T-helper 1 cell (primary cell): ENCODE measurements at places on chromosomes 7 and 10.
A peak's percentile ranks its signal among the peaks of the same experiment; 100 is the strongest.

GRCh38 chr10:93152136-93152535 lies 78.4 kb downstream of the CYP26A1 start:
- no peak for DNase-seq

DNA sequence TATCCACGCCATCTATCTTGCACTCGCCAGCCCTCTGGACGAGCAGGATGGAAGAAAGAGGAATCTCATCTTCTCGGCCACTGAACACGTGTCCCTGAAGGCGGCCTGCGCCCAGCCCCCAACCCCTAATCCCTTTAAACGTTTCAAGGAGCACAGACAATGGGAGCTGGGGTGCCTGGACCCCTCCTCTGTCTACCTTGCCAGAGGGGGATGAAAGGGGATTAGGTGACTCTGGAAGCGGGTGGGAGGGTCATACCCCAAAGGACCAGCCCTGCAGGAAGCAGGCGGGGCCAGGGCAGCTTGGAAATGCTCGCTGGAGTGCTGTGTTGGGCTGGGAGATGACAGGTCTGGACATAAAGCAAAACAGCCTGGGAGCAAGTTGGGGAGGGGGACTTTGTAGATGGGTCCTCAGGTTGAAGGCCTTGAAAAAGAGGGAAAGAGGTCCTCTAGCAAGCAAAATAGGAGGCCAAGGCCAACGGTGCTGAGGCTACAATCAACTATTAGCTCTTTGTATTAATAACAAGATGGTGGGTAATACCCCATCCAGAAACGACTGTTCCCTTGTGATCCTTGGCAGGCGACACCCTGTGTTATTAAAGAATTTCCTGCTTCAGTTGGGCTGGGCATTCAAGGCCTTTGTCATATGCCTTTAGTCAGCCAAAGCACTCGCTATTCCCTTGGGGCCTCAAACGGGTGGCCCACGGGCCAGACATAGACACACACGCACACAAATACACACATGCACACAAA lies 126.5 kb upstream of the UNC5B start:
- no peak for DNase-seq

DNA sequence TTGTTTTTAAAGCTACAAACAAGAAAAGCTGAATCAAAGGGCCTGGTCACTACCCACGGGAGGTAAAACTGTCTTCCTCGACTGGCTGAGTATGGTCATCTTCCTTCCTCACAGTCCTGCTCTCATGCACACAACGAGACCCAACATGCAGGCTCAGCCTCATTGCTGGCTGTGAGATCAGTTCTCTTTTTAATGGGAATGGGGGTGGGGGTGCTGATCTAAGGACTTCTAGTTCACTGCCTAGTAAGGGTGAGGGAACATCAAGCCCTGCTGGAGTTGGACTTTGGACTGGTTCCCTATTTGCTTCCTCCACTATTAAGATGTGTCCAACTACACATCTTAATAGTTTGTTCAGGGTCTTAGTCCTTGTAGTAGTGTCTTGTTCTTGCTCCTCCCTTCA lies 48.2 kb downstream of the ABCB4 start:
- DNase-seq = no peak

DNA sequence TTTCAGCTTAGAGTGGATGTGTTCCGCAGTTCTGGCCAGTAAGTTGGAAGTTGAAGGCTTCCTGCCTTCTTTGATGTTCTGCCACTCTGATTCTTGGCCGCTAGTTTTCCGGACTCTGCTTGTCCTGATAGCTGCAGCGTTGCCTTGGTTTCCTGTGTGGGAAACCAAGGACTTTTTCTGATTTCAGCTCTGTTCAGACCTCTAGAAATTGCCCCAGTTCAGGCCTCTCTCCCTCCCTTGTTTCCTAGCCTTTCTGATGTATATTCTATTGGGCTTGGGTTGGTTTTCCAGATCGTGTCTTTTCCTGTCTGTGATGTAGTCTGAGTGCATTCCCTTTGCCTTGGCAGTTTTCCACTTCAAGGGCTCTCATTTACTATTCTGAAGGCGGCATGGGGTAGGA lies 318.7 kb downstream of the BBS9 start:
- no peak for DNase-seq

DNA sequence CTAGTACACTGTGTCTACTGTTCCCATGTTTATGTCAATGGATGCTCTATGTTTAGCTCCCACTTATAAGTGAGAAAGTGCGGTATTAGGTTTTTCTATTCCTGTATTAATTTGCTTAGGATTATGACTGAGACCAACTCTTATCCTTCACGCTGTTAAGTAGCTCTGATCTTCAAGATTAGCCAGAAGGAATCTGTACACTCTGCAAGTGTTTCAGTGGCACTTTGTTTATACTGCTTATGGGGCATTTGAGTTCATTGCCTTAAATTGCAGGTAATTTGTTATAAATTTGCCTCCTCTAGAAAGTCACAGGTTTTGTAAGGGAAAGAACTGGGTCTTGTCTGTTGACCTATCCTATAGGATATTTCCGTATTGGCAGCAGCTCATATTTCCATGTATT lies 6.4 kb upstream of the ACSM6 start:
- no peak for DNase-seq

DNA sequence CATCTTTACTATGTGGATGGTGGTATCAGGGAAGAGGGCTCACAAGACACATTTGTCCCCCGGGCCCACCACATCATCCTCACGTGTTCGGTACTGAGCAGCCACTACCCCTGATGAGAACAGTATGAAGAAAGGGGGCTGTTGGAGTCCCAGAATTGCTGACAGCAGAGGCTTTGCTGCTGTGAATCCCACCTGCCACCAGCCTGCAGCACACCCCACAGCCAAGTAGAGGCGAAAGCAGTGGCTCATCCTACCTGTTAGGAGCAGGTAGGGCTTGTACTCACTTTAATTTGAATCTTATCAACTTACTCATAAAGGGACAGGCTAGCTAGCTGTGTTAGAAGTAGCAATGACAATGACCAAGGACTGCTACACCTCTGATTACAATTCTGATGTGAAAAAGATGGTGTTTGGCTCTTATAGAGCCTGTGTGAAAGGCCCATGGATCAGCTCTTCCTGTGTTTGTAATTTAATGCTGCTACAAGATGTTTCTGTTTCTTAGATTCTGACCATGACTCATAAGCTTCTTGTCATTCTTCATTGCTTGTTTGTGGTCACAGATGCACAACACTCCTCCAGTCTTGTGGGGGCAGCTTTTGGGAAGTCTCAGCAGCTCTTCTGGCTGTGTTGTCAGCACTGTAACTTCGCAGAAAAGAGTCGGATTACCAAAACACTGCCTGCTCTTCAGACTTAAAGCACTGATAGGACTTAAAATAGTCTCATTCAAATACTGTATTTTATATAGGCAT lies 9.1 kb upstream of the CSGALNACT2 start:
- no peak for DNase-seq

- DNase-seq = no peak
Observed at GRCh38 chr10:71600849-71601248, 118.7 kb downstream of the C10orf105 start.

DNA sequence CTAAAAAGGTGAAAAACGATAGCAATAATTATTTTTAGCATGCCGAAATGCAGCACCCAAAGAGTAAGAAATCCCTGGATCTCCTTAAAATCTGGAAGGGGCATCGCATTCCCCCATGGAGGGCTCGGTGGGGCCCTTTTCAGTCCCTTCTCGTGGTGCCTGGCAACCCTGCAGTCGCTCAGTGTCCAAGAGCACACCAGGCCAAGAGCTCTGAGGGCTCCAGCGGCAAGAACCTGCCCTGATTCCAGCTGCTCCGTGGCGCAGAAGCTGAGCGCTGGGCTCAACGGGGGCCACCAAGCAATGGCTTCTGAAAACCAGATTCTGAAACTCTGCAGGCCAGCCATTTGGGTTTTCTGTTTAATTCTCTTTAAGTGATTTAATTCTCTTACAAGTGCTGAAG lies 131.2 kb downstream of the PRKAG2 start:
- DNase-seq = no peak

DNA sequence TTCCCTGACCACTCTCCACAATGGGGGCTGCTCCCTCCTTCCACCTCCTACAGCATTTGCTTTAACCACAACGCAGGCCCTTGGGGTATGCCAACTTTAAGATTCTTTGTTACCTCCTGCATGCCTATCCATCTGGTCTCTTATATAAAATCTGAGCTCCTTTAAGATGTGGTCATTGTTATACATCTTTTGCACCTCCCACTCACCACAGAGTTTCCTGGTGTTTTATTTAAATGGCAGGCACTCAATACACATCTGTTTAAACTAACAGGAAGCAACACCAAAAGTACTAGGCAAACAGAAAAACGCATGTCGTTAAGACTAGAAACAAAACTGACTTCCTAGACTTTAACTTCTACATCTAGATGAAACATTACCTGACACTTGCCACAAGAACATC lies 36.3 kb downstream of the SLC25A13 start:
- peak; percentile 41 for DNase-seq

DNA sequence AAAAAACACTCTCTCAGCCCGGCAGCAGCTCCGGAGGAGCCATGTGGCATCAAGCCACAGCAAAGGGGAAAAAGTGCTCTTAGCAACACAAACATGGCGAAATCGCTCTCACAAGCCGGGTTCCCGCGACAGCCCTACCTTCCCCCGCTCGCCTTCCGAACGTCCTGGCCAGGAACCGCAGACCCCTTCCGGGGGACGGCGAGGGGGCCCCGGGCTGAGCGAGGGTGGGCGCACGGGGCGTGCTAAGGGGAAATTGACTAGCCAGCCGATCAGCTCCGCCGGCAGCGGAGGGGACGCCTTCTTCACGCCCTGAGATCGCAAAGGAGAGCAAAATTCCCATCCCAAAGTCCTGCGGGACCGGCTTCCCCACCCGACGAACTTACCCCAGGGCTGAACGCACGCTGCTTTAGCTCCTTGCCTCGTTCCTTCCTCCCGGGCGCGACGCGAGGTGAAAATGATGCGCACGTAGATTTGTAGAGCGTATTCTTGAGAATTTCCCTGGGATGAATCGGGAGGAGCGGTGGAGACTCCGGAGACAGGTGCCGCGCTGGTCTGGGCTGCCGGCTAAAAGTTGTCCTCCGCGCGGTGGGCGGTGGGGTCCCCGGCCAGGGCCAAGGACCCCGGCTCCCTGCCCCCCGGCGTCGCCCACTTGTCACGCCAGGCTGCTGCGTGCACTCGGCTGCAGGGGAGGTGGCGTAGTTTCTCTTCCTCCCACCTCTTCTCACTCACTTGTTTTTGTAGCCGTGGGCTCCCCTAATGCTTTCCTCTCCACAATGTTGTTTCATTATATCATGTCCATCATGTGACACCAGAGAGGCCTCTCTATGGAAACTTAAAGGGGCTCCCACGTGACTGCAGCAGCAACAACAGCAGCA lies 220.1 kb upstream of the MKLN1 start:
- peak; percentile 77 for DNase-seq
